Thymus (tissue), 14 donors: ENCODE measurements at places on chromosomes 3 and 15.

- H3K4me3 ChIP-seq: no peak overlapping the region
- no peaks in the 10 kb centered on the region for H3K27me3 ChIP-seq
- H3K27ac ChIP-seq: no peak overlapping the region
These were observed 5.1 kb downstream of the ANP32A start for GRCh38 chr15:68815598-68815997.

DNA sequence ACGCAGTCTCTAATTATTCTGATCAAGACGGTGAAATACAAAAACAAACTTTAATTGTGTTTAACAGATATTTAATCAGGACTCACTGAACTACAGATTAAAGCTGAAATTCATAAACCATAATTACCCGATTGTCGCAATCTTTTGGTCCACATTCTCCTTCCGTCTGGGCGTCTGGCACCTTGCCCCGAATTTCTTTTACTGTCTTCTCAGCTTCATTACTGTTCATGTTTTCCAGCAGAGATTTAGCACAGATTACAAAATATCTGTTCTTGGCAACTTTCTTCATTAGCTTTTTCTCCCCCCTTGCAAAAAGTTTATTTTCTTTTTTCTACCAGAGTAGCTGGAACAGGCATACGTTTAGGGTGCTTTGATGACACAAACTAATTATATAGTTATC lies 271.4 kb downstream of the TIGIT start:
- no peak for DNase-seq
- no peaks in the 10 kb centered on the region for H3K36me3 ChIP-seq
- H3K27me3 ChIP-seq: no peaks in the 10 kb centered on the region

- H3K4me1 ChIP-seq: peaks cover 42% of the 10 kb centered on the region
- no peak for DNase-seq
- H3K27me3 ChIP-seq: no peaks in the 10 kb centered on the region
- H3K27ac ChIP-seq: no peak overlapping the region
- H3K36me3 ChIP-seq: peaks cover 51% of the 10 kb centered on the region
- no peak overlapping the region for H3K4me3 ChIP-seq
These were observed 9.9 kb downstream of the BCL6 start for GRCh38 chr3:187735383-187735782.

DNA sequence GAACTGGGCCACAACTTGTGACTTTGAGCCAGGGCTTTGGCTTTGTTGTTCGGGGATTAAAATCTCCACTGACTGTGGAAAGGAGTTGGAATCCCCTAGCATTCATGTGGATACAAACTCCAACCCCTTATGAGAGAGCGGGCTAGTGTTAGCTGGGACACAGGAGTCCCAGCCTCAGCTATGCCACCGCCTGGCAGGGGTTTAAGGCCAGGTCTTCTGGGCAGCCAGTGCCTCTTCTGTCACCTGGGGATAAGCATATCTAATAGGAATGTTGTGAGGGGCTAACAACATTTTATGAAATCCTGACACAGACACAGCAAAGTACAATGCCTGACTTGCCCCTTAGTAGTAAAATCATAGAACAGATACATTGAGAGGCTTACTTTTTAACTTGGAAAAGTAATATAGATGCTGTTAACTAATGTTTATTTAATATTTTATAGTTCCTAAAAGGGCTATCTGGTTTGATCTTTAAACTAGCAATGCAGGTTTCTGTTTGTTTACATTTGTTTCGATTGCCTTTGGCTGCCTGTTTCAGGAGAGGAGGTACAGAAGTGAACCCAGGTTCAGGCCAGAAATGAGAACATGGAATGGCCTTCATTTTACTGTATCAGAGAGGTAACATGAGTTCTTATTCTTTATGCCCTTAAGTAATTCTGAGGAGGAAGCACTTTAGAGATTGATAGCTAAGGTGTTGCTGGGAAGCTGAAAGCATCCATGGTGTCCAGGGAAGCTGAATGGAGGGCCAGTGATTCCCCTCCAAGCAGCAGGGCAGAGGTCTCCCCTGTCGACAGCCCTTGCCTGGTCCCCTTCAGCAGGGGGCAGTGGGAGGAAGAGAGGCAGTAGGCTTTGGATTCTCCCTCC lies 8.7 kb downstream of the GPR160 start:
- DNase-seq: no peak
- no peaks in the 10 kb centered on the region for H3K27me3 ChIP-seq
- no peaks in the 10 kb centered on the region for H3K36me3 ChIP-seq
- H3K4me3 ChIP-seq: no peak overlapping the region
- peaks cover 4% of the 10 kb centered on the region for H3K4me1 ChIP-seq
- no peak overlapping the region for H3K27ac ChIP-seq

DNA sequence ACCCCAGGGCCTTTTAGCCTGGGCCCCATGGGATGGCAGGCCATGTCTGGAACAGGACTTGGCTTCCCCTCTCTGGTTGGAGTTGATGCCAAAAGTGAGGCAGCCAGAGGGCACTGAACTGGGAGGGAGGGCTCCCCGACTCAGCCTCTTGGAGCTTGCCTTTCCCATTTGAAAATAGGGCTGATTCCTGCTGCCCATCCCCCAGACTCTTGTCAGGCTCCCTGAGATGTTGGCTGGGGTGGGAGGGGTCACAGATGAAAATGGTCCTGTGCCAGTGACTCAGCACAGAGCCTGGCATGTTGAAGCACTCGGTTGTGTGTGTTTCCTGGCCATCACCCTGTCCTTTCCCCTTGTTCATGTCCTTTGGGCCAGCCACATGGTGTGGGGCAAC lies 6.6 kb downstream of the PPCDC start:
- no peaks in the 10 kb centered on the region for H3K27me3 ChIP-seq
- H3K27ac ChIP-seq: no peak overlapping the region
- H3K4me3 ChIP-seq: no peak overlapping the region
- H3K36me3 ChIP-seq: peaks cover 15% of the 10 kb centered on the region
- no peak for DNase-seq

GRCh38 chr3:70726096-70726938 lies 413.9 kb upstream of the MDFIC2 start:
- no peak overlapping the region for H3K27ac ChIP-seq
- H3K4me1 ChIP-seq: no peaks in the 10 kb centered on the region
- no peak for DNase-seq
- H3K4me3 ChIP-seq: no peak overlapping the region
- no peaks in the 10 kb centered on the region for H3K36me3 ChIP-seq

GRCh38 chr3:100093831-100094230 lies 20.5 kb downstream of the FILIP1L start:
- H3K4me1 ChIP-seq: no peaks in the 10 kb centered on the region
- no peaks in the 10 kb centered on the region for H3K36me3 ChIP-seq
- no peaks in the 10 kb centered on the region for H3K27me3 ChIP-seq
- H3K27ac ChIP-seq: no peak overlapping the region

- no peaks in the 10 kb centered on the region for H3K36me3 ChIP-seq
- H3K4me3 ChIP-seq: no peak overlapping the region
- H3K27me3 ChIP-seq: no peaks in the 10 kb centered on the region
- no peak for DNase-seq
- no peak overlapping the region for H3K27ac ChIP-seq
These were observed 460.4 kb downstream of the RBMS3 start for GRCh38 chr3:29741231-29741630.

- DNase-seq: no peak
- H3K36me3 ChIP-seq: peaks cover 20% of the 10 kb centered on the region
- no peaks in the 10 kb centered on the region for H3K4me1 ChIP-seq
- H3K27ac ChIP-seq: no peak overlapping the region
These were observed 9.8 kb upstream of the GRK7 start for GRCh38 chr3:141753399-141753798.

- H3K4me1 ChIP-seq: peaks cover 9% of the 10 kb centered on the region
- DNase-seq: no peak
- peak overlapping the region; percentile 69 for H3K4me3 ChIP-seq
- H3K27me3 ChIP-seq: no peaks in the 10 kb centered on the region
These were observed 748 bp downstream of the MRPS25 start for GRCh38 chr3:15064299-15064834.

- no peaks in the 10 kb centered on the region for H3K27me3 ChIP-seq
- no peak for DNase-seq
- H3K36me3 ChIP-seq: no peaks in the 10 kb centered on the region
These were observed 130.0 kb upstream of the SLC2A2 start for GRCh38 chr3:171156401-171157010.

GRCh38 chr3:61649381-61650170 lies 88.2 kb downstream of the PTPRG start:
- DNase-seq: no peak
- H3K4me1 ChIP-seq: no peaks in the 10 kb centered on the region
- H3K4me3 ChIP-seq: no peak overlapping the region
- H3K27ac ChIP-seq: no peak overlapping the region

DNA sequence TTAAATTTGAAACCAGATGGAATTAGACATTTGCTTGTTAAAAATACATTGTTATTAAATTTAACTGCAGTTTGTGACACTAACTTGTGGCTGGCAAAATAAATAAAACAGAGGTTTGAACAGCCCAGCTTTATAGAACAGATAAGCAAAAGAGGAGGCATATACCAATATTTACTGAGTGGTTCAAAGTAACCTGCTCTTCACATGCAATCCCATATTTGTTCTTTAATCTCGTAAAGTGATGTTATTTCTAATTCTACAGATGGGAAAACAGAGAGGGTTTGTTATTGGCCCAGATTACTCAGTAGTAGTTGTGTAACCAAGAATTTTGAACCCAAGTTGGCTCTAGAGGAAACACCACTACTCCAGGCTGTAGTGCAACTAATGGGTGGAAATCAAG lies 37.6 kb downstream of the WNT5A start:
- no peaks in the 10 kb centered on the region for H3K27me3 ChIP-seq
- H3K27ac ChIP-seq: no peak overlapping the region
- no peaks in the 10 kb centered on the region for H3K36me3 ChIP-seq
- no peaks in the 10 kb centered on the region for H3K4me1 ChIP-seq
- no peak overlapping the region for H3K4me3 ChIP-seq
- DNase-seq: no peak

GRCh38 chr3:12138044-12138443 lies 20.7 kb downstream of the TIMP4 start:
- no peak overlapping the region for H3K27ac ChIP-seq
- no peak for DNase-seq
- no peaks in the 10 kb centered on the region for H3K27me3 ChIP-seq
- no peaks in the 10 kb centered on the region for H3K36me3 ChIP-seq
- no peaks in the 10 kb centered on the region for H3K4me1 ChIP-seq

GRCh38 chr3:127822682-127823425 lies 539 bp upstream of the MGLL start:
- H3K27ac ChIP-seq: peak overlapping the region; percentile 73
- no peak for DNase-seq
- no peaks in the 10 kb centered on the region for H3K36me3 ChIP-seq
- peak overlapping the region; percentile 78 for H3K4me3 ChIP-seq
- peaks cover 18% of the 10 kb centered on the region for H3K27me3 ChIP-seq
- H3K4me1 ChIP-seq: peaks cover 16% of the 10 kb centered on the region

- H3K4me3 ChIP-seq: no peak overlapping the region
- H3K27me3 ChIP-seq: peaks cover 9% of the 10 kb centered on the region
- H3K36me3 ChIP-seq: no peaks in the 10 kb centered on the region
- DNase-seq: no peak
These were observed 33.8 kb downstream of the DNASE1L3 start for GRCh38 chr3:58176827-58177489.

DNA sequence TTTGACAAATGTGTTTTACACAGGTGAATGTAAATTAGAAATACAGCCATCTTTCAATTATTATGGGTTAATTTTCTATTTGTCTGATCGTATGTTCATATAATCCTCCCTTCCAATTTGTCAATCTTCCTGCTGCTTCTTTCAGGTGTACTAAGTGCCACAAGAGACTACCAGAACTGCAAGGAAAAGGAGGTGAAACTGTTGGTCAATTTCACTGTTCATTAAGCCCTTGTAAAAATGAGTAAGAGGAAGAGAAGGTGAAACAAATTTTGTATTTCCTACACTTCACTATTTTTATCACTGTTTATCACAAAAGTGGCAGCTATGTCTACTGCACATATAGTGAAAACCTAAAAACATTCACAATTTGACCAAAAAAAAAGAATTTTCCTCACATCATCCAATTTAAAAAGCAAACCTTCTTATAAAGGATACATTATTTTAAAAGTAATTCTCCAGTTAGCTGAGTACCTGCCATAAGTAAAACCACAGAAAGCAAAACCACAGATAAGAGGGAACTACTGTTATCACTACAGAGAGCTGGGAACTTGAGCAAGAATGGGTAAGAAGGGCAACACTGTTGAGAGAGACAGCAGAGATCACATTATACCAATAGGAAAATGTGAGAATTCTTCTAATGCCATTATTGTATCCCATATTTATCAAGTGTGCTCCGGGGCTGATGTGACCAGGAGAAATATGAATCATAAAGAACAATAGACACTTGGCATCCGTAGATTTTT lies 163.0 kb downstream of the TBC1D5 start:
- H3K36me3 ChIP-seq: no peaks in the 10 kb centered on the region
- no peak for DNase-seq
- H3K4me1 ChIP-seq: peaks cover 2% of the 10 kb centered on the region
- H3K4me3 ChIP-seq: no peak overlapping the region

- H3K4me3 ChIP-seq: peak overlapping the region; percentile 70
- H3K4me1 ChIP-seq: peaks cover 48% of the 10 kb centered on the region
- H3K27me3 ChIP-seq: no peaks in the 10 kb centered on the region
- peaks cover 15% of the 10 kb centered on the region for H3K36me3 ChIP-seq
- peak overlapping the region; percentile 81 for H3K27ac ChIP-seq
- DNase-seq: peak; percentile 32
These were observed 708 bp upstream of the GCHFR start for GRCh38 chr15:40762919-40763800.

GRCh38 chr3:46501702-46502101 lies 3.9 kb downstream of the RTP3 start:
- H3K4me3 ChIP-seq: no peak overlapping the region
- H3K4me1 ChIP-seq: peaks cover 71% of the 10 kb centered on the region
- no peak overlapping the region for H3K27ac ChIP-seq
- no peaks in the 10 kb centered on the region for H3K36me3 ChIP-seq

DNA sequence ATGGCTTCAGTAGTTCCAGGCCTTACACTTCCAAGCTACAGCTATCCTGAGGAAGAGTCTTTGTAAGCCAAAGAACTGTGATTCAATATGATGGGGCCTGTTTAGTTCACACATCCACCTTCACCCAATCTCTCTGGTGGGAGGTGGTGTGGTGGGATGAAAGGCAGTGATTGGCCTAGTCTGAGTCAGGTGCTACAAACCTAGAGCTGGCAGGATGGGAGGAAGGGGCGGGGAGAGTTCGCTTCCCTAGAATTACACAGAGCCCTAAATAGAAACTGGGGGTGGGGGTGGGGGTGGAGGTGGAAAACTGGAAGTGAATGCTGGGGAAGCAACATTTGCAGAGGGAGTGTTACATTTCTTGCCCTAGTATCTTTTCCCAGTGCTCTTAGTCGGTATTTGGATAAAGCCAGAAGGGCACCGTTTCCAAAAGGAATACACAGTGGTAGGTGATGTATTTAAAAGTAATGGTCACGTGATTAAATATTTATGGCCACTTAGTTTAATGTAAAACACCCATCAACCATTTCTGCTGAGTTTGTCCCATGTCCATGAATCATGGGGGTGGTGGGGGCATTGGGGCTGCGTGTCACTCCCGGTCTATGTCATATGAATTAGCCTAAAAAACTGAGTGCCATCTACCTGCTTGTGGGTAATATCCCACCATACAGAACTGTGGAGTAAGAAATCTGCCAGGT lies 247.6 kb upstream of the PROK2 start:
- no peak overlapping the region for H3K4me3 ChIP-seq
- peaks cover 3% of the 10 kb centered on the region for H3K4me1 ChIP-seq
- DNase-seq: no peak
- H3K27ac ChIP-seq: no peak overlapping the region
- H3K27me3 ChIP-seq: no peaks in the 10 kb centered on the region

GRCh38 chr3:155512175-155512866 lies 218.8 kb upstream of the STRIT1 start:
- no peak for DNase-seq
- no peaks in the 10 kb centered on the region for H3K4me1 ChIP-seq
